HTR-8/SVneo (cell line): ENCODE measurements at places on chromosomes 1 and 21.

DNA sequence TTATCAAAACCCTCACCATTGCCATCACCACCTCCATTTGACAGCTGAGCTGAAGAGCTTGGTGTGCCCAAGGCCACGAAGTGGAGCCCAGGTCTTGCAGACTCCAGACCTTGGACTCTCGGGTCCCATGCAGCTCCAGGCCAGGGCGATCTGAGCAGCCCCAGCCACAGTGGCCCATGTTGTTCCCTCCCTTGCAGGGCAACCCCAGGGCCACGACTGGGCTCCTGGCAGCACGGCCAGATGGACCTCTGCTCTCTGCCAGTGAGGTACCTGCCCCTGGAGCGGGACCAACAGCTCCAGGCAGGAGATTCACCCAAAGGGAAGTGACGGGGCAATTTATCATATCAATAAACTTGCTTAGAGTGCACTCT is 182.7 kb upstream of the VAMP3 start:
- no peak for DNase-seq

- DNase-seq = no peak
These were observed 85.8 kb upstream of the CAMK1G start for GRCh38 chr1:209497729-209498128.

GRCh38 chr1:27509127-27510080 is 19.4 kb upstream of the WASF2 start:
- DNase-seq = no peak

DNA sequence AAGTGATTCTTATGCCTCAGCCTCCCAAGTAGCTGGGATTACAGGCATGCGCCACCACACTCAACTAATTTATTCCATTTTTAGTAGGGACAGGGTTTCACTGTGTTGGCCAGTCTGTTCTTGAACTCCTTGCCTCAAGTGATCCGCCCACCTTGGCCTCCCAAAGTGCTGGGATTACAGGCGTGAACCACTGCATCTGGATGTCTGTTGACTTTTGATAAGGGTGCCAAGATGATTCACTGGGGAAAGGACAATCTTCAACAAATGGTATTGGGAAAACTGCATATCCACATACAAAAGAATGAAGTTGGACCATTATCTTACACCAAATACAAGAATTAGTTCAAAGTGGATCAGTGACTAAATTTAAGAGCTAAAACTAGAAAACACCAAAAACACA is 19.8 kb downstream of the RO60 start:
- DNase-seq = no peak

DNA sequence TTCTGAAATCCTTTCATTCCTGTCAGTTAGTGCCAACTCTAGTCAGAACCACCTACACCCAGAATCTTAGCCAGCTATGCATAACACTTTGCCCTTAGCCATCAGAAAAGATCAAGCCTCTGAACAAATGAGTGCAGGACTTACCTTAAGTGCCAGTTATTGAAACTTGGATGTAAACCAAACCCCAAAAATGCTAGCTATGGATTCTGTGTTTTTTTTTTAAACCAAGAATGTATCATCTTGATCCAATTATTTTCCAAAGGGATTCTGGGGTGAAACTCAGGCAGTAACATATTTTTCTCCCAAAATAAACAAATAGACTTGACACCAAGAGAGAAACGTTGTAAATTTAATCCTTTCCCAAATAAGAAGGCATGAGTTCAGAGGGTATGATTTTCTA is 538.6 kb upstream of the ADAMTS5 start:
- peak; percentile 36 for DNase-seq

DNA sequence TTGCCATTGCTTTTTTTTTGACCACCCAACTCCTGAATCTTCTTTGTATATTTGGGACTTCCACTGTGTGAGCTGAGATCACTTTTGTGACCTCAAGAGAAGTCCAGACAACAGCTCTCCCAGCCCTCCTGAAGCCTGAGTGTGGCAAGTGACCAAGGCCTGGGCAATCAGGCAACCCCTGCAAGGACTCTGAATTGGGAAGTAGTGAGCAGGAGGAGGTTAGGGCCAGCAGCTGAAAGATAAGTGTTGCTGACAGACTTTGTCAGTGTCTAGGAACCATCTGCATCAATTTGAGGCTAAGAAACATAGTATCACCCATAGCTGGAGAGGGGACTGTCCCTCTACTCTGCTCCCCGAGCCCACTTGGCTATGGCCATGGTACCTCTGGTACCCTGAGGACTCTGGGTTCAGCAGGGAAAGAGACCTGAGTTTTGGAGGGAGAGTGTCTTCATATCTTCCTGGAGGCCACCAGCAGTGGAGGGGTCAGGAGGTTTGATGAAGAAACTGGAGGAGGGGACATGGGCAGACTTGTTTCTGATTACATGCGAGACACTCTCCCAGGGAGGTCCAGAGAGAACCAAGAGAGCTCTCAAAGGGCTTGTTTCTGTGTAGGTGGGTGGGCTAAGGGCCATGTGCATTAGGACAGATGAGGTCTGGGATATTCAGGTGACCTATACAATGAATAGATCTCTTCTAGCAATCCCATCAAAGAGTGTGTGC is 147.0 kb upstream of the DNAH14 start:
- DNase-seq = no peak

DNA sequence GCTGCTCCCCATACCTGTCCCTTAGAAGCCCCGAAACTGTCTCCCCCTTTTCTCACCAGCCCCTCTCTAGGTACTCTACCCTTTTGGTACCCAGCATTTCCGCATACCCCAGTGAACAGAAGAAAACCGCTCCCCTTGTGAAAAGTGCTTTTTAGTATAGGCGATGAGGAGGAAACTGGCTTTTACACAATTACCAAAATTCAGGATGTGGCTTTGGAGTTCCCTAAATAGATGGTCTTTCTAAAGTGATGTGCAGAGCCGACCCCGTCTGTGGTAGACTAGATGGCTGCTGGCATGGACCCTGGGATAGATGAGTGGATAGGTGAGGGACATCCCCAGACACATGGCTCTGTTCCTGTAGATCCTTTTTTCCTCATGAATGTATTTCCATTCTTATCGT is 2.6 kb upstream of the PER3 start:
- no peak for DNase-seq

DNA sequence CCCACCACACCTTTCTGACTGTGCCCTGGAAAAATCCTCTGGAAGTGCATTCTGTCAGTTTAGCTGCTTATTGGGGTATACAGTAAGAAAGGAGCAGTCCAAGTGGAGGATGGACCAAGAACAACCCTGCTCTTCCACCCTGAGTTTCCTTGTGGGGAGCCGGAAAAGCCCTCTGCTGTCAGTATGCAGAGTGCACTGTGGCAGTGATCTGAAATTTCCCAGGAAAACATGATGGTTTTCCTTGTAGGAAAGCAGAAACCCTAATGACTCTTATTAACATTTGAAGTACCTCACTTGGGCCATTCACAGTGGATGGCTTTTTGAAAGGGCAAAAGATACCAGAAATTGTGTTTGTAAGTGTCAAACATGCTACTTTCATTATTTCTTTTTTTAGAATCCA is 20.5 kb downstream of the ELAVL4 start:
- DNase-seq = no peak

DNA sequence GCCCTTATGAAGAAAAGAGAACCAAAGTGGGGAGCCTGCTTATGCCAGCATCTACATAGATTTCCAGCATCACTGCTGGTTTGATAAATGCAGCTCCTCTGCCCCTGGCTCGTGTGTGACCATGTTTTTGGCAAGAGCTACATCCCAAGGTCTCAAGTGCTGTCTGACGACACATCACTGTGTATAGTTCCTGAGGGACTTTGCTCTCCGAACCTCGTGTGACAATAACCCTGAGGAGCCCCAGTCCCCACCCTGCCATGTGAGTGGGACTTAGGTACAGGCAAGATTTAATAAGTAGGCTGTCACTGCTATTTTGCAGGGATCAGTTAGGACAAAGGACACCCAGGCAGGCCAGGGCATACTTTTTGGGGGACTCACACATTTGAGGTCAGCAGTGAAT is 28.8 kb upstream of the RERE start:
- DNase-seq = no peak

GRCh38 chr1:23283667-23284602 is 60.1 kb downstream of the HNRNPR start:
- peak; percentile 14 for DNase-seq

DNA sequence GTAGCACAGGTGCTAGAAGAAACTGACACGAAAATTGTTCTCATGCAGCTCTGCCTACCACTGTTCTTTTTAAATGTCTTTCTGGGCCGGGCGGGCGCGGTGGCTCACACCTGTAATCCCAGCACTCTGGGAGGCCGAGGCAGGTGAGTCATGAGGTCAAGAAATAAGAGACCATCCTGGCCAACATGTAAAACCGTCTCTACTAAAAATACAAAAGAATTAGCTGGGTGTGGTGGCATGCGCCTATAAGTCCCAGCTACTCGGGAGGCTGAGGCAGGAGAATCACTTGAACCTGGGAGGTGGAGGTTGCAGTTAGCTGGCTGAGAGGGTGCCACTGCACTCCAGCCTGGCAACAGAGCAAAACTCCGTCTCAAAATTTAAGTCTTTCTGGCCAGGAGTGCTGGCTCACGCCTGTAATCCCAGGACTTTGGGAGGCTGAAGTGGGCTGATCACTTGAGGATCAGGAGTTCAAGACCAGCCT is 947 bp upstream of the RIT1 start:
- no peak for DNase-seq

DNA sequence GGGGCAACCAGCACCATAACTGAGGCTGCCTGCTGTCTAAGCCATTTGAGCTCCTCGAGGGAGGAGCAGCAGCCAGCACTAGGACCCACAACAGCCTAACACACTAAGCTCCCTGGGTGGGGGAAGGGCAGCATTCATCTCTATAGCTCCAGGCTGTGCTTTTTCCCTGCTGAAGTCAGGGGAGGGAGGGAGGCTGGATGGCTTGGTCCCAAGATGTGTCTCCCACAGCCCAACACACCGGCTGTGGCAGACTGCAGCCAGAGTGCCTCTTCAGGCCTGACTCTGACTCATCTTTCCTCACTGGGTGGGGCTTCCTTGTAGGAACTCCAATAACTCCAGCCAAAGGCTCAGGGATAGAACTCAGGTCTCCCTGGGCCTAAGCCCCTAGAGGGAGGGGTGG is 296.3 kb downstream of the PRDM2 start:
- DNase-seq = no peak

DNA sequence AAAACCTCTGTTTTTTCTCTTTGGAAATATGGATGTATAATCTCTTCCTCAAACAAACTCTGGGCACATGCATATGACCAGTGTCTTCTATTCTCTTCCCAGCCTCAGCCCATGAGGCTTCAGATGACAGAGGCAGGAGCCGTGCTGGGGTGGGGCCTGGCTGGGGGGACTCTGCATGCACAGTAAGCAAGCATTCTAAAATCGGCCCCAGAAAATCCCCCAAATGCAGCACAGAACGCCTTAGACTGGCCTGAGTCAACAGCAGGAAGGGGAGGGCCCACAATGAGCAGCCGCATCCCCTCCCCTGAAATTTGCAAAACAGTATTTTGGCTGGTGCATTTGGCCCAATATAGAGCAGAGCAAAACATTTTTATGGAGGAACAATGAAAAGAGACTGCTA is 47.8 kb downstream of the ITPKB start:
- no peak for DNase-seq

DNA sequence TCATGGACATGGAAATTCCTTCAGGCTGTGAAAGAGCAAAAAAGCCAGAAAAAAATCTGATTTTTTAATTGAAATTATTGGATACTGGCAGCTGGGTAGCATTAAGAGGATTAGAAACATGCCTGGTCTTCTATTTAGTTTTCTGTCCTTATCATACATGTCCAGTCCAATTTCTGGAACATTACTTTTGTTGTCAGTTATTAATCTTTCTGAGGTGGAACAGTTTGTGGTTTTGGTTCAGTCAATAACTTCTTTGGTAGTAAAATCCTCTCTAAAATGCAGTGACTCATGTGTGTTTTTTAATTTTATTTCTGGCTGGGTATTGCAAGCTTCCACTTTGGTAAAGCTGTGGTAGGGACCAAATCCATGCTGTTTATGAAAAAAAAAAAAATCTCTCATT is 687.0 kb upstream of the ADGRL2 start:
- no peak for DNase-seq

GRCh38 chr1:158155673-158156072 is 25.0 kb upstream of the CD1D start:
- DNase-seq = no peak

GRCh38 chr1:14597343-14598006 is 1.0 kb upstream of the KAZN start:
- DNase-seq = no peak

GRCh38 chr1:219927956-219928790 is at the start of gene SLC30A10:
Gene SLC30A10 (minus strand): TSS chr1:219928557. CDS start chr1:219928440, 117 bp downstream.
- peak; percentile 41 for DNase-seq

GRCh38 chr1:150798525-150798924 is 9.5 kb downstream of the CTSK start:
- DNase-seq = no peak

GRCh38 chr1:96472471-96472870 is 249.1 kb upstream of the PTBP2 start:
- DNase-seq = peak; percentile 2

DNA sequence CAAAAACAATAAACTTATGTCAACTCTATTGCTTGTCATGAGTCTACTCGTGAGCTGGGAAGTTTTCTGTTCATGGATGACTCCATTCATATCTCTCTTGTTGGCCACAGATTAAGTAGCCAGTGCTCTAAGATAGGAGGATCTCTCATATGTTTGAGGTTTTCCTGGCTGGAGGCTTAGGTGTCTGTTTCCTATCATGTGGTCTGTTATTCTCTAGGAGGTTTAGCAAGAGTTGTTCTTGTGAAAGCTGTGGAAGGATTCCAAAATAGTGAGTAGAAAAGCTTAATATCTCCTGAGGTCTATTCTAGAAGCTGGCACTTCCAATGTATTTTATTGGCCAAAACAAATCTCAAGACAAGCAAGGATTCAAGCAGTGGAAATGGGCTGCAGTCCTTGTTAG is 5.8 kb upstream of the KRTAP20-2 start:
- no peak for DNase-seq

- DNase-seq = no peak
These were observed 25.6 kb downstream of the SLC26A9 start for GRCh38 chr1:205917466-205918238.

GRCh38 chr1:151843398-151843797 is 3.8 kb upstream of the C2CD4D start:
- no peak for DNase-seq

DNA sequence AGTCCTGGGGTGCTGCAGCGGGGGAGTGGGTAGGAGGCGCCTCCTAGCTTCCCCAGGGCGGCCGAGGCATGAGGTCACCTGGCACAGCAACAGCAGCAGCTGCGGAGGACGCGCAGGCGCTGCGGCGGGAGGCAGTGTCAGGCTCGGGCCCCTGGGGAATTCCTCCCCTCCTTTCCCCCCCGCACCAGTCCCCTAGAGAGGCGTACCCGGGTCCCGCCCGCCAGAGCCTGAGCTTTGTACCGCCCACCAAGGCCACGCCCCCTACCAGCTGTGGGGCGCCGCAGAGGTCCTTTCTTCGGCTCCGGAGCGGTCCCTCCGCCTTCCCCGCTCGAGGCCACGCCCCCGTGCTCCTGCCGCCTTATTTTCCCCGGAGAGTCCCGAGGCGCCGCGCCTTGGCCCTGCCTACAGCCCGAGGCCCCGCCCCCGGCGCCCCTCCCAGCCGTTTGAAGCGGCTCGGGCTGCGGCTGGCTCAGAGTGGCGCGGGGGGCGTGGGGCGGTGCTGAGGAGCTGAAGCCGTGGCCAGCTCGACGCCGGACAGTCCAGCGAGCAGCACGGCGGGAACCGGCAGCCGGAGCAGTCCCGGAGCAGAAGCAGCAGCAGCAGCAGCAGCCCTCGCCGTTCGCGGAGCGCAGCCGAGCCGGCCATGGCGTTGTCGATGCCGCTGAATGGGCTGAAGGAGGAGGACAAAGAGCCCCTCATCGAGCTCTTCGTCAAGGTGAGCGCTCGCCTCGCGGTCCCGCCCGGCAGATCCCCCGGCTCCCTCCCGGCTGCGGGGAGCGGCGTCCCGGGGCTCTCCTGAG is at the start of gene CLIC4:
CLIC4 (plus strand) TSS at position 537 of the 800 bp plus-strand sequence; CDS start at position 644, 107 bp downstream.
- peak; percentile 90 for DNase-seq

- DNase-seq = no peak
These were observed 141.8 kb downstream of the CTH start for GRCh38 chr1:70552662-70553566.
